ENCODE measurements at places on chromosomes 1 and 21.

DNA sequence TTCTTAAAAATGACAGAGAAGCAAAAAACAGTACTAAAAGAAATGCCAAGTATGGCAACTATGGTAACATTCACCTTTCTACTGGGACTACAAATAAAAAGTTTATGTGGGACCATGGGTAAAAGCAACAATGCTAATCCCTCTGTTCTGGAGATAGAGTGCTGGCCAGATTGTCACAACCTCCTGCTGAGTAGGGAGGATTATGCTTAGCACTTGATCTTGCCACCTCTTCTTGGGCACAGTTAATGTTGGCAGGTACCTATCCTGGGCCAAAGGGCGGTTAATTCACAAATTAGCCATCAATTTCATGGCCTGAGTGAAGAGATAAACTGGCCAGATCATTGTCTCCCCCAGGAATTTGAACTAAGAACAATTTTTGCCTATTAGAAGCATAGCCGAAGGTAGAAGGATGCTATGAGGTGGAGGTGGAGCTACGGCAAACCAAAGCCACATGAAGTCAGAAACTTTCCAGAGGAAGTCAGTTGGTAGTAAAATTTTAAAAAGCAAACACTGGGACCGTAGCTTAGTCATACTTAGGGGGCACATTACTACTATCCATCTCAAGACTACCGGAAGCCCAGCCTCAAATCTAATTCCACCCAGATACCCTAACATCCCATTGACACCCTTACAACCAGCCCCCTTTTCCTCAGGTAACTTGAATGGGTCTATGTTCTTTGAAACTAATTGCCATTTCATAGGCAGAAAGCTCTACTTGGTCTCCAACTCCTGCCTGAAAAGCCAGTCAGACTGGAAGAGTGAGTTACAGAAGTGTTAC, 2.7 kb downstream of the SCYL3 start:
- DNase-seq: no peak

- DNase-seq: no peak
These were observed 198.7 kb downstream of the NPHP4 start for GRCh38 chr1:5793516-5793915.

GRCh38 chr21:36350282-36350910, 30.4 kb downstream of the MORC3 start:
- DNase-seq: peak; percentile 80

DNA sequence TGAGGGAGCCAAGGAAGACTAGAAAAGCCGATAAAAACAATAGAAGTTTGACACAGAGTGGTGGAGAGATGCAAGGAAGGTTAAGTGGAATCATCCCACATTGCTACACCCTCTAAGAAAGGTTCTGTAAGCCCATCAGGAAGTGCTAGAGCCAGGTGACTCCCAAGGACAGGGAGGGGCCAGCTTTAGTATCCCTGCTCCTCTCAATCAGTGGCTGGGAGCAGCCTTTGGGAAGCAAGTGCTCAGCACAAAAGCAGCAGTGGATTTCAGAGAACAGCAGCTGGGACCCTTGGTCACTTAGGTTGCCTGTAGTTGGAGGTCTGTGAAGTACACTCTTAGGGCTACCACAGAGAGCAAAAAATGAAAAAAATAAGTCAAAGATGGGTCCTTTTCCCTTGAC, 42.5 kb downstream of the NME7 start:
- no peak for DNase-seq

DNA sequence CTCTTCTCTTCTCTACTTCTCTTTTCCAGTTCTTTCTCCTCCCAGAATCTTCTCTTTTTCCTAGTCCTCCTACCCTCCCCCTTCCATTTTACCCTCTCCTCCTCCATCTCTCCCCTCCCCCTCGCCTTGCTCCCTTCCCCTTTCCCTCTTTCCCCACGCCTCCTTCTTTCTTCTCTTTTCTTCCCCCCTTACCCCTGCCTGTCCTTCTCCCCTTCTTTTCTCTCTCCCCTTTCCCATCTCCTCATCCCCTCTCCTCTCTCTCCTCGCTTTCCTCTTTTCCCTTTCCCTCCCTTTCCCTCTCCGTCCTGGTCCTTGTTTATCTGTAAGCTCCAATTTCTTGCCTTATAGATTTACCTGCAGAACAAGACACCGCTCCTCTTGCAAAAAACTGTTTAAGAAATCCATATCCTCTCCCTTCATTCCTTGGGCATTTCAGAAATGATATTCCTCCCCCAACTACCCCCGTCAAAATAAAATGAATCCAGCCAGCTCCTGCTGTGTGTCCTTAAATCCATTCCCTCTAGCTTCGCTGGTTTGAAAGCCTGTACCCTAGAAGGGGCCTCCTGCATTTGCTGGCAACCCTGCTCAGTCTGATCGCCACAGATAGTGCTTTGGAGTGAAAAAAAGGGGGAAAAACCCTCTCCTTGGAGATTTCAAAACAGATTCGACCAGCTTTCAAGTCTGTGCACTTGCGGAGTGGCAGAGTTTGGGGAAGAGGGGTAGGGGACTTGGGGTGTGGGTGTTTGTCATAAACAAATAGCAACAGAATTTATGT, 89.4 kb downstream of the PAPPA2 start:
- no peak for DNase-seq

DNA sequence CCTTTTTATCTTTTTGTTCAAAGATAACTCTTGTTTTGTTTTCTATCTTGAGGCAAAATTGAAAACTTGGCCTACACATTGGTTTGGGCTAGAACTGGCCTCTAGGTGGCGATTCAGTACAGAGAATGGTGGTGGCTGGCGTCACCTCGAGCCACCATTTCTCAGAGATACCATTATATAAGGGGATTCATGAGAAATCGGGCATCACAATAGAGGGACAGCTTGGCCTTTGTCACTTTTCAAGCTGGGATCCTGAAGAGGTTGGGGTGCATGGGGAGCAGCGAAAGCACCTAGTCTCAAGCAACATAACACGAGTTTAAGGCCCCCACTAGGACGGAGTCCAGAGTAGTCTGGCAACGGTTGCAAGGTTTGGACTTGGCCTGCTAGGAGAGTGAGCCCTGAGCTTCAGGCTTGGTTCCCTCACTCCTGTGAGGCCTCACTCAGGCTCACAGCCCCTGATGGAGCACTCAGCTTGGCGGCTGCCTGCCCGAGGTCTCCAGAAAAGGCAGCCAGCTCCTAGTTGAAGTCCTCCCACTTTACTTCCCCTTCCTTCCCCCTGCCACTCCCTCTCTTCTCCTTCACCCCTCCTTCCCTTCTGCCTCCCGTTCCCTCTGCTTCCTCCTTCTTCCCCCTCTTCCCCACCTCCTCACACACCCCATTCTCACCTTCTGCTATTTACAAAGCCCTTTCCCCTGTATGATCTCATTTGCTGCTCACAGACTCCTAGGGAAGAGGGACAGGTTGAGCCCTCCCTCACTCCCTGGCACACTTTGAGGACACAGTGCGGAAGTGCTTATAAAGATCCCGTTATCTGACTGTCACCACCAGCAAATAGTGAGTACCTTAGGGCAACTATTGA, 67.8 kb downstream of the LRIG2 start:
- peak; percentile 66 for DNase-seq

- DNase-seq: no peak
These were observed 37.8 kb downstream of the SPEN start for GRCh38 chr1:15885269-15885668.

- no peak for DNase-seq
These were observed 40.0 kb downstream of the ABCG1 start for GRCh38 chr21:42258885-42259407.

GRCh38 chr1:217620814-217621213, 10.1 kb downstream of the GPATCH2 start:
- DNase-seq: no peak

DNA sequence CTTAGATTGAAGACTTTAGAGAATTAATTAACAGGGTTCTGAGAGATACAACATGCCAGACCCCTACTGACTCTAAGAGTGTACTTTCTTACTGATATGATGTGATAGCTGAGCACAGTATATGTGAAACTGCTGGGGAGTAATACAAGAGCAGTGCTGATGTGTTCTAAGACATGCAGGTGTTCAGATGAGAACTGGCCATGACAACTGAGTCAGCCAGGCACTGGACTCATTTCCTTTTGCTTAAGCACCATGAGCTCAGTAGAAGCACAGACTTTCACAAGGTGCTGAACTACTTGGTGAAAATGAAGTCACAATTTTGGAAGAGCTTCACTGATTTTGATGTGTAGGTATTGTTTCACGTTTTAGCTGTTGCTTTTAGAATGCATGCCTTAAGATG, 15.9 kb upstream of the POGZ start:
- no peak for DNase-seq
